NCI-H187 treated with DMSO at 0.1 percent for 48 hours (cell line): ENCODE measurements at places on chromosomes 3 and 15.

- DNase-seq = no peak
These were observed 102.0 kb upstream of the TSC22D2 start for GRCh38 chr3:150306083-150306482.

DNA sequence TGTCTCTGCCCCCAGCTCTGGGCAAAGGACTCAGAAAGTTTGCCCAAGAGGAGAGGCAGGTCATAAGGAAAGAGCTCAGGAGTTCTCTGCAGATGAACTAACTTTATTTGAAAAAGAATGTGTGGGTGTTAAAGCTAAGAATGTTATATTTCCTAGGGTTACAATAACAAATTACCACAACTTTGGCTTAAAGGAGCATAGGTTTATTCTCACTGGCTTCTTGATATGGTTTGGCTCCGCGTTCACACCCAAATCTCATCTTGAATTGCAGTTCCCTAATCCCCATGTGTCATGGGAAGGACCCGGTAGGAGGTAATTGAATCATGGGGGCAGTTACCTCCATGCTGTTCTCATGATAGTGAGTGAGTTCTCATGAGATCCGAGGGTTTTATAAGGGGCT, 383.7 kb upstream of the CFAP20DC start:
- DNase-seq = no peak

- no peak for DNase-seq
These were observed 212.6 kb downstream of the GAP43 start for GRCh38 chr3:115835946-115836345.

GRCh38 chr3:44065311-44066094, 176.2 kb upstream of the TOPAZ1 start:
- no peak for DNase-seq

GRCh38 chr3:150784747-150785125, 21.8 kb upstream of the SIAH2 start:
- no peak for DNase-seq

DNA sequence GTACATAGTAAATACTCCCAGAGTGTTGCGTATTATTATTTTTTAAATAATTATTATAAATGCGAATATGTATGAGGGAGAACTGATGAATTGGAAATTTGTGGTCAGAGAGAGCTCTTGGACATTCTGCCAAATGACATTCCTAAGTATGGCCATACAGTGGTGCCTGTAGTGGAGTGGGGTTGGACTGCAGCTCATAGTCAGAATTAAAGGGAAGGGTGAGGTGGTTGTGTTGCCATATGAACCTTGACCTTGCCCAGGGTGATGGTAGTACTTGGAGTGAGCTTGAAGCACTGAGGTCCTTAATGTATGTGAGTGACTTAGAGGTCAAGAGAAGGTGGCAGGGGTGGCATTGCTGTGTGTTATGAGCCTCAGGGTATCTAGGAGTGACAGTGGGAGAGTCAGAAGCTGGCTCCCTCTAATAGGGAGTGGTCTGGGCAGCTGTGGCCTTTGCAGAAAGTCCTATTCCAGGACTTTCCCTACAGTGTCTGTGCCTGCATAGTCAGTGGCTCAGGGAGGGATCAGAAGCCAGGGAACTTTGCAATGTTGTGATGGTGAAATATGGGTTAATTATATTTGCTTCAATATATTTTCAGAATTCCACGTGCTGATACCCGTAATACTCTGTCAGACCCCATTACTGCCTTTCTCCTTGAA, 26.2 kb downstream of the PDE8A start:
- DNase-seq = no peak

DNA sequence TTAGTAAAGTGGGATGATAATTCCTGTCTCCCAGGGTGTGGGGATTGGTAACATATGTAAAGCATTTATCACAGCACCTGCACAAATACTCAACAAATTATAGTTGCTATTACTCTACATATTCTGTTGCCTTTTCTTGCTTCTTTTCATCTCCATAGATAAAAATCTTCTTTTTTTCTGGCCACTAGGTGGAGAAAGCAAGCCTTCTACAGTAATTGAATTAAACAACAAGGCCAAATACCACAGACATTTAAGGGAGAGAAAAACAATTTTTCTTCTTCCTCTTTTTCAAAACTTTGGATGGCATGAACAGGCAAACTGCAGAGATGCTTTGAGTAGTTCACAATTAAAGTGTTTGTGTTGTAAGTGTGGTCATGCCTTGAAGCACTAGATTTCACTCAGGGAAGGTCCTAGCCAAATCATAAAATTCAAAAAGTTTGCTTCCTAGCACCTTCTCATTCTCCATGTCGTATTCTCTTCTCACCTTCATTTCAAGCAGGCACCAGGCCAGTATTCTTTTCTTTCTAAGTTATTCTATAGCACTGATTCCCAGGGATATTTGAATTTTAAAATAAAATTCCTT, 493.4 kb upstream of the TGFBR2 start:
- DNase-seq = no peak

GRCh38 chr15:28017423-28017924, 81.6 kb downstream of the OCA2 start:
- DNase-seq = no peak
